ENCODE measurements at places on chromosomes 3 and 15. TPM values are rescaled to one million over a fixed set of nuclear protein-coding genes. Genes with fewer than 3 reads are reported as not detected.

Gene CHRM5
- total RNA-seq: not detected

Gene EID1
- 80.8 TPM for total RNA-seq

Gene ZMAT3
- 15.3 TPM for total RNA-seq

Gene CGNL1
- 1.5 TPM for total RNA-seq

Gene NAALADL2
- total RNA-seq: 1.1 TPM

Gene ARL8B
- total RNA-seq: 145 TPM

Gene OXTR
- total RNA-seq: 0.53 TPM

Gene AHSG
- total RNA-seq: not detected

Gene KCNAB1
- total RNA-seq: 0.38 TPM

DNA sequence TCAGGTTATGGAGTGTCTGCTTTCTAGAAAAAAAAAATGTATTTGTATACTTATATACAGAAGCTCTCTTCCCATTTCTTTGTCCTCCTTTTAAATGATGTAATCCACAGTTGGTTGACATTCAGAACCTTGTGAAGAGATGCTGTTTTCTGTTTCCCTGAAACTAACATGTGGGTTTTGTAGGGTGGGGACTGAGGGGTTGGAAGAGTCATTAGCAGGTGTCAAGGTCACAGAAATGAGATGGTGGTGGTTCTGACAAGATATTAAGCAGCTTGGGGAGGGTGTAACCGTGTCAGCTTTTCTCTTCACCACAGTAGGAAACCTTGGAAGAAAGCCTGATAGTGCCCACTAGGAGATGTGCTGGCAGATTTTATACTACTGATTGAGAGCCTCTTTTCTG is 2.4 kb downstream of the RASA2 start:
- DNase-seq: no peak

GRCh38 chr3:107954845-107955244 is 136.0 kb downstream of the CD47 start:
- DNase-seq: no peak

DNA sequence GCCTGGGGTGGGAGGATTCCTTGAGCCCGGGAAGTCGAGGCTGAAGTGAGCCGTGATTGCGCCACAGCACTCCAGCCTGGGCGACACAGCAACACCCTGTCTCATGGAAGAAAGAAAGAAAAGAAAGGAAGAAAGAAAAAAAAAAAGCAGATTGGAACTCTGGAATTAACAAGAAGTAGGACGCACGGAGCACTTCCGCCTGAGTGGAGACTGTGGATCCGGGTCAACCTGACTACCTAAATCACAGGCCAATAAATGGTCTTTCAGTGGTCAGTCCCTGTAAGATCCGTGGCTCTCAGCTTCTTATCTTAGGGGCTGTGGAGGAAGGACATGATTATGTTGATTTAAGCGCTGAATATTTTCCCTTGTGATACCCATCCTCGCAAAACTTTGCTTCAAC is 2.4 kb upstream of the PPARG start:
- DNase-seq: no peak

GRCh38 chr3:147582642-147583041 is 173.5 kb downstream of the ZIC1 start:
- DNase-seq: no peak

GRCh38 chr15:101159936-101160815 is 91.7 kb downstream of the CHSY1 start:
- DNase-seq: no peak

GRCh38 chr3:115695090-115695489 is 71.8 kb downstream of the GAP43 start:
- DNase-seq: peak; percentile 30

DNA sequence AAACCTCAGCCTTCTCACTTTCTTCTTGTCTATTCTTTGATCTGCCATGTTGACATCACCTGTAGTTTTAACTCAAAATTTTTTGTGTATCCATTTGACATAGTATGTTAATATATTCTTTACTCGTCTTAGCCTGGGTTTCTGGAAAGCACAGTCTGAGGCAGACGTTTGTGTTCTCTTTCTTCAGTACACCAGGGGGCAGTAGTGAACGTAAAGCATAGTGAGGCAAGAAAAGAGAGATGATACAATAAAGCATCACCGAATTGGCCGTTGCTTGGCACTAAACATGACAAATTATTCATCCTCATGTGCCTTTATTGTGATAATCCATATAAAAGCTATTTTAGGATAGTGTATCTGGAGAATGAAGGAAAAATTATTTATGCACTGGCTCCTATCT is 141.0 kb upstream of the MYRIP start:
- DNase-seq: peak; percentile 59

- DNase-seq: no peak
These were observed 881.3 kb upstream of the NR2F2 start for GRCh38 chr15:95449230-95449628.

DNA sequence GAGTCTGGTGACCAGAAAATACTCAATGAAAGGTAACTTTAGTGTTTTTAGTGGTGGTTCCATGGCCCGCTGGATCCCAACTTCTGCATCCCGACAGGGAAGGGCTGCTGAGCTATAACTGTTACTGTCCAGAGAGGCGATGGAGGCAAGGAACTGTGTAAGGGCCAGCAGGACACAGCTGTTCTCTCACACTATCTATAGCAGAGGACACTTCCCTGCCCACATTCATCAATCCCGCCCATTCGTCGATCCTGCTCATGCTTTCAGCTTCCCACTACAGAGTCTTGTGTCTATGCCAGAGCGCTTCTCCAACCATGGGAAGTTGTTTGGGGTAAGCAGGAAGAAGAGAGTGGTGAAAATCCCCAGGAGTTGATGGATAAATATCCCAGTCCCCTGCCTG is 8.4 kb downstream of the COLQ start:
- no peak for DNase-seq

DNA sequence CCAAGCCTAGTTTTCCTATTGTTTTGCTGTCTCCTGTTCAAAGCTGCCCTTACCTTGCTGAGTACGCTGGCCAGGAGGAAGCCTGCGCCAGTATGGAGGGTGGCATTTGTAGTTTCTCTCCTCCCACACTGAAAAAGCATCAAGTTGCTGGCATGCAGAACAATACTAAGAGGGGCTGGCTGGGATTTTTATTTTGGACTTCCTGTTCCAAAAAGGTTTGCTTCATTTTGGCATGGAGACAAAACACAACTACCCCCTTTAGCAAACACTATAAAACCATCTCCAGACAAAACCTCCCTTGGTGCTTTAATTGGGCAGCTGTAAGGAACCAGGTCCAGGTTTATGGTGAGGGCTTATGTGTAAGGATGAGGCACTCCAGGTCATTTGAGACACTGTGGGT is 457.6 kb downstream of the PDCD6IP start:
- DNase-seq: no peak

DNA sequence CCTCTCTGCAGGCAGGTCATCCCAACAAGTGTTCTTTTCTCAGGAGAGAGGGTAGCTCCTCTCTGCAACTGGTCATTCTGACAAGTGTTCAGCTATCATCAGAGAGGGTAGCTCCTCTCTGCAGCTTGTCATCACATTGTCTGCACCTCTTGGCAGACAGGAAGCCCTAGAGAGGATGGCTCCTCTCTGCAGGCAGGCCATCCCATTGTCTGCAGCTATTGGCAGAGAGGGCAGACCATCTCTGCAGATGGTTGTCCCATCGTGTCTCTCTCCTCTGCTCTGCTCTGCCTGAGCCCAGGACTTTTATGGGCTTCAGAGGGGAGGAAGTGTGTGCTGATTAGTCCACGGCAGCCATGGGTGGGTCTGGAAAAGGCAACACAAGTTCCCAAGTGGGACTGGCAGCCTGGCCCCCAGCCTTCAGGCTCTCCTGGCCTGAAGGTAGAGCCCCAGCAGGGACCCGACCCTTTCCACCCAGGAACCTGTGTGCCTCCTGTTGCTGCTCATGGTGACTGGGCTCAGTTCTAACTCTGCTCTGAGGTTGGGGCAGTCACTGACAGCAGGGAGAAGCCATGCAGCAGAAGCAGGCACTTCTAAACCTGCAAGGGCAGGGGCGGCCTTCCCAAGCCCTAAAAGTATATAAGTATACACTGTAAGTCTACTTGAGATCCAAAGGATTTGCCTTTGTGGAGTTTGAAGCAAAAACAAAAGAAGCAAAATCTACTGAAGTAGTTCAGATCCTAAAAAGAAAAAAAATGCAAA is 637.9 kb downstream of the PLOD2 start:
- no peak for DNase-seq

DNA sequence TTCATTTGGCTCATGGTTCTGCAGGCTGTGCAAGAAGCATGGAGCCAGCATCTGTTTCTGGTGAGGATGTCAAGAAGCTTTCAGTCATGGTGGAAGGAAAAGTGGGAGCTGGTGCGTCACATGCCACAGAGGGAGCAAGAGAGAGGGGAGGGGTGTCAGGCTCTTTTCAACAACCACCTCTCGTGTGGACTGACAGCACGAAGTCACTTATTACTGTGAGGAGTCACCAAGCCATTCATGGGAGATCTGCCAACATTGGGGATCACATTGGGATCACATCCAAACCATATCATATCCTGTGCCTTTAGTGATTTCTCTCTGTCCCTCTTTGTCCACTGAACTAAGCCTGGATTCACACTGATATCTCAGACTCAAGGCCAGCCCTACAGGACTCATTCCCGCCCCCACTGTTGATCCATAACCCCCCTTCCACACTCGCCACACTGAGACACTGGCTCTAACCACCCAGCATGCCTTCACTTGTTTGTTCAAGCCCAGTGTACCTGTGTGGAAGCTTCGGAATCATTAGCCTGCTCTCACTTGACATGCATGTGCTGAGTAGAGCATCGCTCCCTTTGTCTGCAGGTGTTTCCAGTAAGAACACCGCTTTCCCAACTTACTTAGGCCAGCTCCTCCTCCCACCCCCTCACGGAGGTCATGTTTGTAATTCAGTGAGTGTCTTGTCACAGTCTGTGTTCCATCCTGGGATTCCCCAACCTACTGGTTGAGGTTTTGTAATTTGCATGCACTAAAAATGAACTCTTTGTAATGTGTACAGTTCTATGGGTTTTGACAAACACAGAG is 132.2 kb downstream of the KLF13 start:
- DNase-seq: peak; percentile 96

DNA sequence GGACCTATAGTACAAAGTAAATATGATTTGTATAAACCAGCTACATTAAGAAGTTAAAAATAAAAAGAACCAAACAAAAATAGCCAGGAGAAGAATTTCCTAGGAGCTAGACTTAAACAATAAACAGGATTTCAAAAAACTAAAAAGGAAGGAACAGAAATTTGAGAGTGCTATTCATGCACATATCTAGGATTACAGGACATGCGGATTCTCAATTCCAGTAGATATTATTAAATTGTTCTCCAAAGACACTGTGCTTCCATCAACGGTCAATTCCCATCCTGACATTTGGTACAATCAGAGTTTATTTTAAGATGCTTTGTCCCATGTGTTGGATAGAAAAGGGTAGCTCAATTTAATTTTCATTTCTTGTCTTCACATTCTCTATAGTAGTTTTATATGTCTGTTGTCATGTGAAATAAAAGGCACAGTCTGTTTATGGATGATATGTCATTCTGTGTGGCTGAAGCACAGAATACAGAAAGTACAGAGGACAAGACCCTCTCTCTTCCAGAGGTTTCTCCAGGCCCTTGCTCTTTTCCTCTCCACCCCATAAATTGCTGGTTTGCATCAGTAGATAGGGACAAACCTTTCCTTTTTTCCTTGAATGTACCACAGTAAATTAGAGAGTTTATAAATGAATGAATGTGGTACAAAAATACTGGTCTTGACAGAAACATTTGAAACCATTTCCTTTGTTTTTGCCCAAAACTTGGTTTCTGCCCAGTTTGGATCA is 3.5 kb downstream of the PLOD2 start:
- DNase-seq: no peak

DNA sequence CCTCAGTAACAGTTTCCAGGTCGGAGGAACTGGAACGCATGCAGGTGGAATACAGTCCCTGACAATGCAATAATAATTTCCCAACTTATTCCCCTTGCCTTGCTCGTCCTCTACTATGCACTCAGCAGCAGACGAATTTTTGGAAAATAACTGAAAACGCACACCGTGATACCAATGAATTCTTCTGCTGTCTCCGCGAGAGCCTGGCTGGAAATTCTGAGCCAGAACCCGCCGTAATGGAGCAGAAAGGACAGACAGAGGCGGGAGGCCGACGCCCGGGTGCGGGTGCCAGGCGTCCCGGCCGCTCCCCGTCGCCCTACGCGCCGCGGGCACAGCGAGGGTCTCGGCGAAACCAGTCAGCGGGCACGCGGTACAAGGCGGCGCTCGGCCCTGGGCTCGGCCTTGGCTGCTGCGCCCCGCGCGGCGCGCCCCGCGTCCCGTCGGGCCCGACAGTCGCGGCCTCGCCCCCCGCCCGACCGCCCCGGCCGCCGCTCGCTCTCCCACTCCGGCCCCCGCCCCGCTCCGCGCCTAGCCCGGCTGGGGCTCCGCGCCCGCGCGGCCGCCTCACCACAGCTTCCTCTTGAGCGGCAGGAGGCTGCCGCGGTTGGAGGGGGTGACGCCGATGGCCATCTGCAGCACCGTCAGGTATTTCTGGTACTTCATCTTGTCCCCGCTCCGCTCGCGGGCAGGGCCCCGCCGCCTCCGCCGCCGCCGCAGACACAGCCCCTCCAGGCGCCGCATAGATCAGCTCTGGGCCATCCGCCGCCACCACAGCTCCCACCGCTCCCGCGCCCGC is 114.5 kb upstream of the GOLGA8J start:
- no peak for DNase-seq

DNA sequence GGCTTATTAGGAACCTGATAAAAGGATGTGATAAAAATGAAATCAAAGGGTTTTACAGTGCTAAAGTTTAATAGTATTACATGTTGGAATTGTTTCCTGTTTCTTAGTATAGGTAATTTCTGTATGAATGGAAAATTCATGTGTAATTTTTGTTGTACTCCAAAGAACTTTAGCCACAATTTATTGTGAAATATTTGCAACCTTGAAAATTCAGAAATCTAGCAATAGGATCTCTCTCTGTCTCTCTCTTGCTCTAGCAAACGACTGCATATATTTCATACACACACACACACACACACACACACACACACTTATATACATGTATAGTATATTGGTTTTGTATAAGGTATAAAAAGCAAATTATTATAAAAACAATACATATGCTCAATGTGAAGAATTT is 59.6 kb downstream of the PIAS1 start:
- no peak for DNase-seq

- DNase-seq: peak; percentile 91
These were observed 35.9 kb downstream of the EIF4E3 start for GRCh38 chr3:71689291-71689690.

DNA sequence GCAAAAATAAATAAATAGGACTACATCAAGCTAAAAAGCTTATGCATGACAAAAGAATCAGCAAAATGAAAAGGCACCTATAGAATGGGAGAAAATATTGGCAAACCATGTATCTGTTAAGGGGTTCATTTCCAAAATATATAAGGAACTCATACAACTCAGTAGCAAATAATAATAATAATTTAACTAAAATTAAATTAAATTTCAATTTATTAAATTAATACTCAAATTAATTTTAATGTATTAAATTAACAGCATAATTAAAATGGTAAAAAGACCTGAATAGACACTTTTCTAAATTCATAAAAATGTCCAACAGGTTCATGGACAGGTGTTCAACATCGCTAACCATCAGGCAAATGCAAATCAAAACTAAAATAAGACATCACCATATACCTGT is 34.0 kb upstream of the THBS1 start:
- no peak for DNase-seq

GRCh38 chr3:144810160-144810559 is 838.5 kb downstream of the DIPK2A start:
- DNase-seq: peak; percentile 4

- DNase-seq: no peak
These were observed 1001.1 kb upstream of the EPHA6 start for GRCh38 chr3:95813244-95813643.

Measured in bronchial epithelial cell (primary cell).